NCI-H1417 treated with DMSO at 0.1 percent for 48 hours (cell line): ENCODE measurements at places on chromosomes 3 and 15.

GRCh38 chr3:10757821-10758130 lies 58.3 kb upstream of the SLC6A11 start:
- no peak for DNase-seq

GRCh38 chr15:38758043-38758442 lies 193.4 kb upstream of the RASGRP1 start:
- DNase-seq: no peak

DNA sequence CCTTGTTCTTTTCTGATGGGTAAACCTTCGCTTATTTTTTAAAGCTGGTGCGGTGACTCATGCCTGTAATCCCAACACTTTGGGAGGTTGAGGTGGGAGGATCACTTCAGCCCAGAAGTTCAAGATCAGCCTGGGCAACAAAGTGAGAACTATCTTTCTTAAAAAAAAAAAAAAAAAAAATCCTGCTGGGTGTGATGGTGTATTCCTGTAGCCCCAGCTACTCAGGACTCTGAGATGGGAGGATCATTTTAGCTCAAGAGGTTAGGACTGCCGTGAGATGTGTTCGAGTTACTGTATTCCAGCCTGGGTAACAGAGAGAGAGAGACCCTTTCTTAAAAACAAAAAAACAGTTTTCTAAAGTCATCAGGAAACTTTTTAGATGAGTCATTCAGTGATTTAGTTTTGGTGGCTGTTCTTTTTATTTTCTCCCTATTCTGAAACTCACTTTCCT lies 37.7 kb downstream of the SLMAP start:
- no peak for DNase-seq

DNA sequence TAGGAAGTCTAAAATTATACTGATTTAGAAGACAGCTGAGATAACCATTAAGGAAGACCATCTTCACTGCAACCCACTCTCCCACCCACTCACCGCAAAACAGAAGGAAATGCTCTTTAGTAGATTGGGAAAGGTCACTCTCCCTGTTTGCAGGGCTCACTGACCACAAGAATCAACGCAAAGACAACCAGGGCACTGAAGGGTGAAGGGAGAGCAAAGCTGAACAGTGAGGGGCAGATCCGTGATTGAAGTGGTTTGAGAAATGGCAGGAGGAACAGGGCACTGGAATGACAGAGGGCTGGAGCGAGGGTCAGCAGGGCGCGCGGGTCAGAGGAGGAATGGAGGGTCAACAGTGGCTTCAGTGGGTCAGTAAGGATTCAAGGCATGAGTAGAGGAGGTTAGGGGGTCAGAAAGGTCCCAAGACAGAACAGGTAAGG lies 520 bp downstream of the MESD start:
- no peak for DNase-seq

- DNase-seq: no peak
Measured at GRCh38 chr3:34254285-34254684, 455.9 kb downstream of the PDCD6IP start.

GRCh38 chr15:58058729-58059128 lies 6.8 kb downstream of the ALDH1A2 start:
- DNase-seq: no peak
